ENCODE measurements at places on chromosomes 5 and 9. TPM values are rescaled to one million over a fixed set of nuclear protein-coding genes. Genes with fewer than 3 reads are reported as not detected.

DNA sequence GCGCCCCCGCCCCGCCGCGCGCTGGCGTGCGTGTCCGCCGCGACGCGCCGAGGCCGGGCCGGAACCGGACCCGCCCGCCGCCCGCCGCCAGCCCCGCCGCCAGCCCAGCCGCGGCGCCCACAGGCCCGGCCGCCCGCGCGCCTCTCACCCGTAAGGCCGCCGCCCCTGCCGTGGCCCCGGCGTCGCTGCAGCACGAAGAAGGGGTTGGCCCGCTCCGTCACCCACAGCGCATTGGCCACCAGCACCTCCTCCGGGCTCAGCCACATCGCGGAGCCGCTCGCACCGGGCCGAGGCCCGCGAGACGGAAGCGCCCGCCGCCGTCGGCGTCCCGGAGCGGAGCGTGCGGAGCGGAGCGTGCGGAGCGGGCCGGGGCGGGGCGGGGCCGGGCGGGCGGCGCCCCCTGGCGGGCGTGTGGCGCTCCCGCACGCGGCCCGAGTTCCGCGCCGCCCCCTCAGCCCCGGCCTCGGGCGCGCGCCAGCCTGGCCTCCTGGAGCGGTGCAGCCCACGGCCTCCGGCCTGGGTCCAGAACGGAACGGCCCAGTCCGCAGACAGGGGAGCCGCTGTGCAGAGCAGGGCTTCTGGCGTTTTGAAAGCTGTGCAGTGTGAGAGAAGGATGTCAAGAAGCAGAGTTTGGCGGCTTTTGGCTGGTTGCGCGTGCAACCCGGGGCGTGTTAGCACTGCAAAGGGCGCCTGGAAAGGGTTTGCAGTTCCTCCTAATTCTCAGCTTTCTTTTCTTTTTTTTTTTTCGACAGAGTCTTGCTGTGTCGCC is at the start of gene TBC1D9B:
TBC1D9B (minus strand) TSS at position 342 of the 769 bp plus-strand sequence; CDS start at position 266, 76 bp downstream.
- DNase-seq = peak; percentile 60
- peaks cover 3% of the 10 kb centered on the region for H3K4me1 ChIP-seq
- H3K36me3 ChIP-seq = peaks cover 18% of the 10 kb centered on the region
- H3K4me3 ChIP-seq = peak within 1 kb of the TSS; percentile 81

LHX3 gene
- total RNA-seq = 0.11 TPM

DNA sequence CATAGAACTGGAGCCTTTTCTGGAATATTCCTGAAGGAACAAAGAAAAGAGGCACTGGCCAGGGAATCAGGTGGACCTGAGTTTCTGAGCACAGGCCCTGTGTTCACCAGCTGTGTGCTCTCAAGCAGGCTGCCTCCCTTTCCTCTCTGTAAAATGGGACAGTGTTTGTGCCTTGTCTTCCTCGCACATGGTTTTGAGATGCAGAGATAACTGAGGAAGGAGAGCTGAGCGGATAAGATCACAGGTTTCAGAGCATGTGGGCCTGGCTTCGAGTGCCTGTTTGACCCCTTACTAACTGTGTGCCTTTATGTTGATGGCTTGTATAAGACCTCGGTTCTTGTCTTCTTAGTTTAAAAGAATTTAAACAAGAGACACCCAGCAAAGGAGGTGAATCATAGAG is 46.2 kb upstream of the HAND1 start:
- peaks cover 32% of the 10 kb centered on the region for H3K27me3 ChIP-seq
- H3K27ac ChIP-seq = no peak overlapping the region
- H3K36me3 ChIP-seq = no peaks in the 10 kb centered on the region
- H3K4me1 ChIP-seq = peaks cover 22% of the 10 kb centered on the region

- no peak overlapping the region for H3K27ac ChIP-seq
- H3K4me1 ChIP-seq = peaks cover 13% of the 10 kb centered on the region
- no peak for DNase-seq
- H3K27me3 ChIP-seq = no peaks in the 10 kb centered on the region
Observed at GRCh38 chr9:20492772-20493171, 129.5 kb downstream of the MLLT3 start.

TMEM171 gene
- 1.8 TPM for total RNA-seq

DNA sequence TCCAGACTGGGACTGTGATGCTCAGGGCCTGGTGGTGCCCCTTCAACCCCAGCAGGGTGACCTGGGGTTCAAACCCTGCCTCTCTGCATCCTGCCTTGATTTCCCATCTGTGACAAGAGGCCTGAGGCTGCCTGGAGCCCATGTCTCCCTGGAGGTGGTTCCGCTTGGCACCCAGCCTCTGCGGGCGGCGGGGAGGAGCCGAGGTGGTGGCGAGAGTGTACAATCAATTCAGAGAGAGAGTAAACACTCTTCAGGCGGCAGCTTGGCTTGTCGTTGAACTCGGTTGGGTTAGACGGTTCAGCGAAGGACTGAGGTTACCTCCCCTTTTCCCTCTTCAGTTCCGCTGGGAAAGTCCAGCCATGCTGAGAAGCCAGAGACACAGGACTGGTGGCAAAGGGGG is 39.3 kb downstream of the NTNG2 start:
- peaks cover 8% of the 10 kb centered on the region for H3K36me3 ChIP-seq
- peaks cover 4% of the 10 kb centered on the region for H3K4me1 ChIP-seq
- no peaks in the 10 kb centered on the region for H3K27me3 ChIP-seq
- DNase-seq = no peak
